ENCODE measurements at places on chromosomes 6 and 20. TPM values are rescaled to one million over a fixed set of nuclear protein-coding genes. Genes with fewer than 3 reads are reported as not detected.

- DNase-seq: no peak
Observed at GRCh38 chr6:117025310-117025709, 148.3 kb downstream of the RFX6 start.

Gene PERP
- polyA plus RNA-seq: 28.8 TPM

Gene HLA-E
- polyA plus RNA-seq: 564 TPM

- no peak for DNase-seq
Observed at GRCh38 chr6:131910219-131910589, 41.0 kb downstream of the CCN2 start.

DNA sequence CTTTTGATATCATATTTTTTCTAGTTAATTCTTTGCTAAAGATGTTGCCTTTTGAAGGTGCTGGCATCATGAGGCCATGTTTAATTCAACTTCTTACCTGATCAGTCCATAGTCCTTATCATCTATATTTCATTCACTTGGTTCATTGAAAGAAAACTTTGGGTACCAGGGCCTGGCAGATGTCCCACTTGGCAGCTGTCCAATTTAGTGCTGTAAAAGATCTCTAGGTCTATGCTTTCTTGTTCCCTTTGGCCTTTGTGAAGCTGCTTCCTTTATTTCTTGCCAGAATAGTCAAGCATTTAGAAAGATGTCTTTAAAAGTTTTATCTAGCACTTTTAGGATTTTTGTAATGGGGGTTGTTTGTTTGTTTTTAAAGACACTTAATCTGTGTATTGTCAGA is 61.7 kb upstream of the EYA4 start:
- no peak for DNase-seq

Gene NKX2-4
- polyA plus RNA-seq: not detected

Gene ESF1
- 9.2 TPM for polyA plus RNA-seq

DNA sequence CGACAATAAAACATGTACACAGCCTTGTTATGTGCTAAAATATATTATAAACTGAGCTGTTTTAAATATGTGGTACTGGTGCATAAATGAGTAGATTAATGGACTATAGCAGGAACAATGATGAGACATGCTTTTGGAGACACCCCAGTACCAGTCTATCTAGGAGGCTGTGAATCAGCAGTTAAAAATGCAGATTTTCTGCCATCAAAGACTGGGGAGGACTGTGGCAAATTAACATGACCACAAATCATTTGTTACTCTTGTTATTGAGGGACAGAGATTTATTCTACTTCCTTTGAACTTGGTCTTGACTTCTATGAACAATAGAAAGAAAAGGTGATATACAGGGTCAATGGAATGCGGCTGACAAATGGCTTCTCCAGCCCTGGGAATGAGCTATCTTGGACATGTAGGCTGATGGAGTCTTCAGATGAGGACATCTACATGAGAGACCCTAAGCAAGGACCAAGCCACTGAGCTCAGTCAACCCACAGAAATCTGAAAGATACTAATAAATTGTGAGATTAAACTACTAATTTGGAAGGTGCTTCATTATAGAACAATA is 551.7 kb upstream of the GJE1 start:
- DNase-seq: no peak
